Esophagus squamous epithelium (tissue), 5 donors: ENCODE measurements at places on chromosomes 12 and 14.

- no peak for DNase-seq
These were observed 27.1 kb downstream of the AACS start for GRCh38 chr12:125092108-125092871.

DNA sequence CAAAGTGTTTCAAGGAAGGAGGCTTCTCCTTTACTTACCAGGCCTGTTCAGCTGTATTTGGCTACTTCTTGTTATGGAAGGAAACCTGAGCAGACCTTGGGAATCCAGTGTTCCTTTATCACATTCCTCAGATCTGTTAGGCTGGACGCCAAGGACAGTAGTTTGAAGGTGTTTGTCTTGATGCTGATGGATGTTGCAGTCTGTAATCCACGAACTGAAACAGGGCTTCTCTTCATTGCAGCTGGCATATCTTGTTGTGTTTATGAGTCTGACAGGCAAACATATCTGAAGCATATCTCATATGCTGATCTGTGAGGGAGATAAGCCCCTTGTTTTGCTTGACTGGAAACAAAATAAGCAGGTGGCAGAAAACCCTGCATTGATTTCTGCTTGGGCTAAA, 904.3 kb downstream of the NRXN3 start:
- no peak for DNase-seq

GRCh38 chr12:2083008-2083407, 30.2 kb downstream of the CACNA1C start:
- DNase-seq = no peak

DNA sequence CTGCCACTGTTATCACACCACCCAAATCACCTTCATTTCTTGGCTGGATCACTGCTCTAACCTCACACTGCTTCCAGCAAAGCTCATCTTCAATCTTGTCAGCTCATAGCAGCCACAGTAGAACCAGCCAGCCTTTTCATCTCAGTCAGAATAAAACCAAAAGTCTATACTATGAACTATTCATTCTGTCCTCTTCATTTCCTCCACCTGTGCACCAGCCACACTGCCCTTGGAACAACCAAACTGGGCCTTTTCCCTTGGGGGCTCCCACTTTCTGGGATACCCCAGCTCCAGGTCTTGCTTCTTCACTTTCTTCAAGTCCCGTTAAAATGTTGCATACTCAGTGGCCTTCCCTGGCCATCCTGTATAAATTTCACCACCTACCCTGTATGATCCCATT, 234.4 kb upstream of the DAAM1 start:
- DNase-seq = no peak

DNA sequence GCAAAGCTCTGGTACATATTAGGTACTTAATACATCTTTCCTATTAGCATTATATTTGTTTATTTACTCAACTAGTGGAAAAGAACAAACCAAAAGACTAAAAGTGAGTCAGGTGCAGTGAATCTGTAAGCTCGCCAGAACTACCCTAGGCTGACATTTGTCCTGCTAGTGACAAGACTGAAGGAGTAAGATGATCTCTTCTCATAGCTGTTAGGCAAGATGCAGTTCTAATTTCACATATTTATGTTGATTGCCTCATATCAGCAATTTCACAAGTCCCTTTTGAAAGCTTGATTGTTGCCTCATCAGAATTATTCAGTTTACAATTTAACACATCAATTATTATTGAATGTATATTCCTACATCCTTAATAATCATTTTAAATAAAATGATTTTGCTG, 293.0 kb upstream of the NAV3 start:
- no peak for DNase-seq

GRCh38 chr12:75457191-75457590, 23.4 kb upstream of the GLIPR1 start:
- no peak for DNase-seq

DNA sequence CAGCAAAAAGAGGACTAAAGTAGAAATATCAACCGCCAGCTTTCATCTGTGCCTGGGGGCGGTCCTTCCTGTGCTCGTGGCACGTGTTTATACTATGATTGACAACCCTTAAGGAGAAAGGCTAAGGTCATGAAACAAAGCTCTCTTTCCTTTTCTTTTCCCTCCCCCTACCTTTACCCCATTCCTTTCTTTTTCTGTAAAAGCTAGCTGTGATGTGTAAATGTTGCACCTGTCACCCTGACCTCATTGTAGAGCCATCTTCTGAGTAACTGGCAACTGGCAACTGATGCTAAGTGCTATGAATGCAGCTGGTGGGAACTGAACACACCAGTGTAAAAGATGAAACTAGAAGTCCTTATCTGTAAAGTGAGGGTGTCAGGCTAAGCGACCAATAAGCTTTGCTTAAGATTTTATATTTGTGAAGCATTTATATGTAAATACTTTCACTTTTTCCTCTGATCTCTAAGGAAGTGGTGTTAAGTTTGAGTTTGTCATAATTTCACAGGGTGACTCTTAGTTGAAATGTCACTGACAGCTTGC, 102.8 kb upstream of the BCAT1 start:
- DNase-seq = no peak

GRCh38 chr12:123269896-123270213, 1.8 kb downstream of the CDK2AP1 start:
- no peak for DNase-seq

DNA sequence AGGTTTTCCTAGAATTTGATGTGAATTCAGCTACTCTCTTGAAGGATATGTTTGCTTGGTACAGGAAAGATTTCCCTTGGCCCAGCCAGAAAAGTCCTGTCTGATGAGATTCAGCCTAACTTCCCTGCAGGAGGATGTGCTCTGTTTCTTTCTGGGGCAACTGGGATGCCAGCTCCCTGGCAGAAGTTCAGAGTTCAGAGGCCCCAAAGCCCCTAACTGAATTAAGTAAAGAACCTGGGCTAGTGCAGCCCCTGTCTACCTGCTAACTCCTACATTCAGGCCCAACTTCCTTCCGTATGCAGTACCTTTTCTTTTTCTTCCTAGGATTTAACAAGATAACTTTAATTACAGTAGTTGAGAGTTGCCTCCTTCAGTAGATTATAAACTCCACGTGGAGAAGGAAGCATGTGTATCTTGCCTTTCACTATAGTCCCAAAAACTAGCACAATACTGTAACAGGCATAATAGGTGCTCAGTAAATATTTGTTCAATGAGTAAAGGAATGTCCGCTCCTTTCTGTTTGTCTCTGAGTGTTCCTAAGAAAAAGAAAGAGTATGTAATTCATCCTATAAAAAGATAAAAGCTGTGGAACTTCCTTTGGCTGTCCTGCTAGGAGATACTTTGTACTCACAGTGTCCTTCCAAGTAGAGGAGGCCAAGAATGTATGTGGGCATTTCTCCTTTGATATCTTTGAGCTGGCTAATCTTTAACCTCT, 141.0 kb downstream of the SLC8A3 start:
- no peak for DNase-seq

GRCh38 chr12:115320967-115321366, 637.0 kb upstream of the TBX3 start:
- DNase-seq = no peak

GRCh38 chr14:96108061-96108795, 69.1 kb downstream of the C14orf132 start:
- DNase-seq = no peak

DNA sequence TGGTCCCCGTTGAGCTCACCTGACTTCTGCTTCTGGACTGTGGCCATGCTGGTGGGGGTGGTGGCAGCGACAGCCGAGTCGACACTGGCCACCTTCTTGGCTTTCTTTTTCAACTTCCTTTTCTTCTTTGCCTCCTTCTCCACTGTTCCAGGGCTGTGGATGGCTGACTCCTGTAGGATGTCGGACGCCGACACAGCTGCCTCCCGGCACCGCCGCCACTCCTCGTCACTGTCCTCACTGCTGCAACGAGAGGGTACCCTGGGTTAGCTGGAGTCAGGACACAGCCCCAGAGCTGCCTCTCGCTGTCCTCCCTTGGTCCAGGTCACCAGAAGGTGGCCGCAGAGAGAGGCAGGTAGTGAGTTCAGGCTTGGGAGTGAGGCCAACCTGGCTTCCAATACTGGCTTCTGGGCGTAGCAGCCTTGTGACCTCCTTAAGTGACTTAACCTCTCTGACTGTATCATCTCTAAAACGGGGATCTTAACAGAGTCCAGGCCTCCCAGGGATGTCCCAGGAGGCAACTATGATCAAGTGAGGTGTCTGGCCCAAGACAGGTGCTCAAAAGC, 12.0 kb downstream of the C12orf43 start:
- DNase-seq = no peak

GRCh38 chr12:87304406-87304805, 724.8 kb downstream of the C12orf50 start:
- DNase-seq = no peak

GRCh38 chr14:36271222-36271621, 49.2 kb downstream of the MBIP start:
- DNase-seq = no peak

DNA sequence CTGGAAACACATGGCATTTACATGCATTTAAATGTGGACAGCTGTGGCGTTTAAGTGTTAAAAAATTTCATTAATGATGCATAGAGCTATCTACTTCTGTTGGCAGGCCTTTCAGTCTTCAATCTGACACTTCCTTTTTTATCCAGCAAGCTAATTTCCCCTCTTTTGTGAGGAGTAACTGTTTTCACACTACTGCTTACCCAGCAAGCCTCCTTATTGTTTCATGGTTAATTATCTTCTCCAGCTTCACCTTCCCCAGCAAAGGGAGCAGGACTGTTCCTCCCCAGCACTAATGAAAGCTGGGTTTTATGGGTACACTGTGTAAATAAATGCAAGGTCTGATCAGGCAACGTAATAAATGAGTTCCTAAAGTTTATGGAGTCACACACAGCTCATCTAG, 129.4 kb upstream of the NPAS3 start:
- DNase-seq = no peak

- no peak for DNase-seq
These were observed 678.4 kb downstream of the MED13L start for GRCh38 chr12:115598871-115599811.

DNA sequence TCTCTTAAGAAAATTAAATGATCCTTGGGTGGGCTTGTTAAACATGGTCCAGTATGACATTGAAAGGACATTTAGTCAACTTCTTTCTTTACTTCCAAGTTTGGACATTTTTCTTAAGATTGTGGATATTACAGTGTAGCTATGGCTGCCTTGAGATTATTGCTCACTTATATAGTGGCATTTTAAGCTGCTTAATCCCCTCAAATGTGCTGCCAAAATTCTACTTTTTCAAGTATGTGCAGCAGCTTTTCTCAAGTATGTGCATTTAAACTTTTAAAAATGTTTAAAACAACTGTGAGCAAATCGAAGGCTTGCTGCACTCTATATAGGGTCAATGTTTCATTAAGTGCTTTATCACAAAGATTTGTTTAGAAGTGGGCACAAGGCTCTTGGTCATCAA, 7.4 kb downstream of the TXNRD1 start:
- DNase-seq = no peak

GRCh38 chr12:6316921-6317692, 6.6 kb downstream of the PLEKHG6 start:
- no peak for DNase-seq

DNA sequence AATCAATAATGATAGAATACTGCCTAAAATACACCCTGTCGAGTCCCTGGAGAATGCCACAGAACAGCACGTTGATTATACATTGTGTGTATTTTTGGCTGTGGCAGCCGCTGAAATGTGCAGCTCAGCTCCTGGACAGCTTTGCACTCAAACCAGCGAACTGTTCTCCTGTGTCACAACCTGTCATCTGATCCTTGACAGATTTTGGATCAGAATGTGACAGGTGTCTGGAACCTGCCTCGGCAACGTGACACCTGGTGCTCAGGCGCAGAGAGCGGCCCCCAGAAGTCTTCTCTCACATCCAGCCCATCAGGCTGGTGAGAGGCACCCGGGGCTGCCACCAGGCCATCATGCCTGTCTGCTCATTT, 19.3 kb downstream of the MVK start:
- no peak for DNase-seq

DNA sequence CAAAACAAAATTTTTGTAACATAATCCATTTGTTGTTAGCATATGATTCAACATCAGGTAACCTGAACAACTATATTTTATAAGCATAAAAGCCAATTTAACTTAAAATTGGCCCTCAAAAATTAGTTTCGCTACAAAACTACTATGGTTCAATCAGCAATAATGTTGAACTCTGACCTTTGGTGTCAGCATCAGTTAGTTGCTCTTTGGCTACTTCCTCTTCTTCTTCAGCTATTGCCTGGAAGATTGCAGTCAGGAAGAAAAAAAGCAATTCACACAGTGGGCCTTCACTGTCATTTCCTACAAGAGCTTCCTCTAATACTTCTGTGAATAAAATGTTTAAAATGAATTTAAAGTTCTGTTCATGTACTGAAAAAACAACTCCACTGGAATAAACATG, 78.2 kb upstream of the CFL2 start:
- no peak for DNase-seq

DNA sequence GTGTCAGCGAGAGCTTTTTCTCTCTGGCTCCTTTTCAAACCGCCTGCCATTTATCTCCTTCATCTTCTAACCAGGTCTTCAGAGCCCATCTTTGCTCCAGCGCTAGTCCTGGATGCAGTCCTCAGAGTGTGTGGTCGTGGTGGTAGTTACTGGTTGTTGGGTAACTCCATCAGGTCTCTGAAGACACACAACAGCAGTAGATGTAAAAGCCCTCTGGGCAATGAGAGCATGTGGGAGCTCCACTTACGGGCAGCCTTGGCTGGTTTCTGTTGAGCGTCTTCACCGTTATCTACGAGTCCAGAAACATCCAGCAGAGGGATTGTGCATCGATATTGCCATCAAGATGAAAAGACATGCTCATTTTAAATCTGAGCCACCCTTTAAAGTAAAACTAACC, 61.2 kb downstream of the FBXL14 start:
- no peak for DNase-seq

DNA sequence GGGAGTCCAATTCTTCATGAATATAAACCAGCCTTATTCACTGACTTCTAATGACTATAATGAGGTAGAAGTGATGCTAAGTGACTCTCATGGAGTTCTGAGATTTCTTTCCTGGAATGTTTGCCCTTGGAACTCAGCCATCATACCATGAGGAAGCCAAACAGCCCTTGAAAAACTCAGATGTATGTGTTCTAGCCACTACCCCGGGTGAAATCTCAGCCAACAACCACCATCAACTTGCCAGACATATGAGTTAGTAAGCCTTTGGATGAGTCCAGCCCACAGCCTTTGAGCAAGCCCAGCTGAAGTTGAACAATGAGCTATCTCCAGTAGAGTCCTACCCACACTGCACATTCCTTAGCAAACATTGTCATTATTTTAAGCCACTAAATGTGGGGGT, 149.5 kb downstream of the SLC6A15 start:
- DNase-seq = no peak

GRCh38 chr12:5200278-5201087, 156.8 kb downstream of the KCNA5 start:
- no peak for DNase-seq
